ENCODE measurements at places on chromosomes 11 and 22.

- no peak for DNase-seq
These were observed 58.3 kb downstream of the FAM168A start for GRCh38 chr11:73539506-73540084.

- no peak for DNase-seq
These were observed 309.3 kb downstream of the CASP12 start for GRCh38 chr11:104588970-104589369.

- no peak for DNase-seq
These were observed 87.2 kb upstream of the GRIK4 start for GRCh38 chr11:120424185-120424969.

DNA sequence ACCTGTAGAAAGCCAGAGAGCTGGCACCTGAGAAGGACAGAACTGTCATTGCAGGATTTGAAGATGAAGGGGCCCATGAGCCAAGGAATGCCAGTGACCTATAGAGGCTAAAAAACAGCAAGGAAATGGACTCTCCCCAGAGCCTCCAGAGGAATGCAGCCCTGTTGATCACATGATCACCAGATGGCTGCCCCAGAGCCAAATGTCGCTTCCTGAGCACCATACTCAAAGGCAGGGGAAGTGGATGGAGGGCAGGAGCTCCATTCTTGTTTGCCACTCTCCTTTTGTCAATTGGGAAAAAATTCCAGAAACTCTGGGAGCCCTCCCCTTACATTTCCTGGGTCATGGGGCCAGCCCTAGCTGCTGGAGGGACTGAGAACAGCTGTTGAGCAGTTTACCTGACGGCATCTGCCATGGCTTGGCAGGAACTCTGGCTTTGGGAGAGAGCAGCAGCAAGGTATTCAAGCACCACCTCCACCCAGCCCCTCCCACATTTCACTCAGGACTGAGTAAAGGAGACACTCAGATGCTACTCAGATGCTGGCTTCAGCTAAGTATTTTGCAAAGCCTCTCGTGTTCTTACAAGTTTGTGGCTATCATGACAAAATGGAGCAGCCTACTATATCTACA, 46.9 kb downstream of the DKK3 start:
- no peak for DNase-seq

GRCh38 chr22:49712195-49712791, 115.4 kb downstream of the BRD1 start:
- DNase-seq = no peak

DNA sequence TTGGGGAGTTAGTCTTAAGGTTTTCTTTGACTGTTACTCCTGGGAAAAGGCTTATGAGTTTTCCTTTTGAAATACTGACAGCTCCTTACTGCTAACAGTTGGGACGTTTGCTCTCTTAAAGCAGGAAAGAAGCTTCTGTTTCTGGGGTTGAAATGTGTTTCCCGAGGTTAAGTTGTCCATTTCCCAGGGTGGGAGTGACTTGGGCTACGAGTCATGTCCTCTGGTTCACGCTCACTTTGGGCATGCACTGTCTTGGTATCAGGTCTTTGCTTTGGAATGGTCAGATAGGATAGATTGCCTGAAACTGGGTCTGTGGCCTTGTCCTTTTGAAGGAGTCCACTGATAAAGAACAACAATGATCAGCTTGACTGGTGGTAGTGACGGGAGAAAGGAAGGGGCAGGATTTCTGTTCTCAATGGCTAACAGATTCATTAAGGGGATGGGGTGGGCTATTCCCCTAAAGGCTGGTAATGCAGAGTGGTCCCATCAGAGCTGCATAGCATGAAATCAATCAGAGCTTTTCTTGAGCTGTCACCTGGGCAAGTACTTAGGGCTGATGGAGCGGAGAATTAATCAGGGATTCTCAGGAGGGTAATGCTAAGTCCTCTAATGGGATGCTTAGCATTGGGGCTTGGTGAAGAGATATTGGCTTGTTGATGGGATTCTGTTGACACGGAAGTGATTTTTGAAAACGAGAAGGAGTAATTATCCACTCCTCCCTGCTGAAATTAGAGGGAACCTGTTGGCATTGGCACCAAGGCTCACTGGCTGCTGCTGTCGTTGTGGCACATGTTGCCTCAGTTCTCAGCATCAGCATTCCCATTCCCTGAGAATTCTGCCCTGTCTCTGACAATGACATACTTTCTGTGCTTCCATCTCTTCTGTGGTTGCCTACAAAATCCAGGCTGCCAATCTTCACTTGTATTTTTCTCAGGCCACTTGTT, 81.6 kb downstream of the TEAD1 start:
- DNase-seq = no peak

GRCh38 chr11:32420937-32421901, 14.1 kb downstream of the WT1 start:
- DNase-seq = no peak

DNA sequence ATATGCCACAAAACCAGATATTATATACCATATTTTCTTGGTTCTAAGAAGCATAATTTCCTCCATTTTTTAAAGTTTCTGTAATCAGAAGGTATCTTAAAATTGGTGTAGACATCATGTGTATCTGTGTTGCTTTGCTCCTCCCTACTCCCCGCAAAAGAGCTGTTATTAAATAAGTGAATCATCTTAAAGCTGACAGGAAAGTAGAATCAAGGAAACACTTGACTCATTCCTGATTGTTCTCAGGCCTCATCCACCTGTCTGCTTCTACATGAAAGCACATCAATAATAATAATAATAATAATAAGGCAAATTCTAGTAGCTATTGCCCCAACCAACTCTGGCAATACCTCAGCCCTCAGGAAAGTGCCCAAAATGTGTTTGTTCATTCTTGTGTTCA, 26.2 kb upstream of the GUCY1A2 start:
- no peak for DNase-seq

GRCh38 chr11:20055312-20055711, 105.0 kb downstream of the DBX1 start:
- no peak for DNase-seq

DNA sequence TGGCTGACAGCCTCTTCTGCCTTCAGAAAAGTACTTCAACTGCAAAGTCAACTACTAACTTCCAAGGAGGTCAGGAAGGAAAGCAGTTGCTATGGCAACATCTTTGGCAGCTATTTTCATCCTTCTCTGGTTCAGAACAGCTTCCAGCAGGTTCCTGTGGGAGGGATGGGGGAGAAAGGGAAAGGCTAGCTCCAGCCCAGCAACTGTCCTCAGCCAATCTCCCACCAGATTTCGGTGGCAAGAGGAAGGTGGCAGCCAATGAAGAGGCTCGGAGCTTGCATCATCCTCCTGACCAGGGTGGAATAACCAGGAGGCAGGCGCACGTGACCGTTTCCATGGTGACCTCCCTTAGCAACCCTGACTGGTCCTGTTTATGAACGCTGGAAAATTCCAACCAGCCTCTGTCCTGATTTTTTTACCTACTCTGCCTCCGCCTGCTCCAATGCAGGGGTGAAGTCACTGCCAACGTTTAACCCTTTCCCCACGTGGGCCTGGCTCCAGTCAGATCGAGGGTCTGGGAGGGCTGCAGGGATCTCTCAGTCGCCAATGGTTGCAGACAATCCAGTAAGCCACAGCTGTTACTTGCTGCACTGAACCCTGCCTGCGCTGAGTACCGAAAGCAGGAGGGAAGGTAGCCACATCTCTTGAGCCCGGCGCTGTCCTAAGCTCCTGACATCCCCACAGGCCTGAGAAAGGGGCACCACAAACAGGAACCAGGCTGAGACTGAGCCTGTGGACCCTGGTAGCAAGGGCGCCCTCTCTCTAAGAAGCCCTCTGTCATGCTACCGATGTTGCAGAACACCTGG, 11.2 kb upstream of the MALAT1 start:
- DNase-seq = peak; percentile 100

GRCh38 chr11:40328890-40329614, 1130.4 kb downstream of the LRRC4C start:
- DNase-seq = peak; percentile 100

- no peak for DNase-seq
These were observed 10.0 kb downstream of the GGA1 start for GRCh38 chr22:37618674-37619073.

- DNase-seq = no peak
These were observed 28.4 kb upstream of the PPP6R3 start for GRCh38 chr11:68431984-68432645.

DNA sequence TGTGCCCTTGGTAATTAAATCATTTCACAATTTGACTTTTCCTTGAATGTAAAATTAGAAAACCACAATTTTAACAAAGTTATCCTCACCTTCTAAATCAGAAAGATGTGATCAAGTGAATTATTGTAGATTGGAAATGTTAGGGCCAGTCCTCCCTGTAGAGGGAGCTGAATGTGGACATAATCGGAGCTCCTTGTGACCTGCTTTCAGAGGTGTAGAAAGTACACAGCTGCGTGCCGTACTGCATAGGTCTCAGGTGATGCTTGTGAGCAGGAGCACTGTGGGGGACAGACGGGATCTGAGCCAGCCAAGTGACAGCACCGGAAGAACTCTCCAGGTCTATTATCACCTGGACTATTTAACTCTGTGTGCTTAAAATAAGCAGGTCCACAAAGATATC, 338.0 kb downstream of the AASDHPPT start:
- no peak for DNase-seq

GRCh38 chr22:21947040-21948014, 5.3 kb downstream of the PPM1F start:
- peak; percentile 20 for DNase-seq

GRCh38 chr11:77589521-77590193, at the start of gene AQP11:
Gene AQP11, plus strand, starts transcription at chr11:77589953. Its CDS starts 40 bp downstream, at chr11:77589993.
- peak; percentile 41 for DNase-seq

- no peak for DNase-seq
These were observed 13.6 kb upstream of the ALDH3B2 start for GRCh38 chr11:67687986-67688385.
